ENCODE measurements at places on chromosomes 7 and 10.

DNA sequence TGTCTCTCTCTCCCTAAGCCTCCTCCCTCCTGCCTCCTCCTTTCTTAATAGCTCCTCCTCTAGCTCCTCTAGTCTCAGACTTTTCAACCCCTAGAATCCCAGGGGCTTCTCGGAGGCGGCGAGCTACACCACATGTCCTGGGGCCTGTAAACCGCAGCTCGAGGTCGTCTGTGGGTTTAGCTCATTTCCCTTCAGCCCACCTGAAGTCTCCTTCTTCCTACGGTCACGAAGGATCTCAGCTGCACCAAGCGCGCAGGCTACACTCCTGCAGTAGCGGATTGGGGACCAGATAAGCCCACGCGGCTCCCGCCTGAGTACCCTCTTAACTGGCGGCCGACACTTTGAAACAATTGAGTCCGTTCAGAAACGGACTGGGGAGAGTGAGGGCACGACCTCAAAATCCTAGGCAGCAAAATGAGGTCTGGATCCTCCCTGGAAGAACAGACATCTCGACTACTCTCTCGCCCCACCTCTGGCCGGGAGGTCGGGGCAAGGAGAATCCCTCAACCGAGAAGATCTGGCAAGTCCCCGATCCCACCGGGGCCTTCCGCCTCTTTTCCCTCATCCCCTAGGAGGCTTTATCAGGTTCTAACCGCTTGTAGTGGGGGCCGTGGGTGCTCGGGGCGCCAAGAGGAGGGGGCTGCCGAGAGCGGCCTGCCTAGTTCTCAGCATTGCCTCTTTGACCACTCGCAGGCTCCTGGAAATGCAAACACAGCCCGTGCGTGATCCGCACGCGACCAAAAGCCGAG lies 1.3 kb upstream of the SORCS3 start:
- no peak for DNase-seq

GRCh38 chr7:9874182-9874581 lies 1099.5 kb upstream of the PHF14 start:
- DNase-seq, result no peak

DNA sequence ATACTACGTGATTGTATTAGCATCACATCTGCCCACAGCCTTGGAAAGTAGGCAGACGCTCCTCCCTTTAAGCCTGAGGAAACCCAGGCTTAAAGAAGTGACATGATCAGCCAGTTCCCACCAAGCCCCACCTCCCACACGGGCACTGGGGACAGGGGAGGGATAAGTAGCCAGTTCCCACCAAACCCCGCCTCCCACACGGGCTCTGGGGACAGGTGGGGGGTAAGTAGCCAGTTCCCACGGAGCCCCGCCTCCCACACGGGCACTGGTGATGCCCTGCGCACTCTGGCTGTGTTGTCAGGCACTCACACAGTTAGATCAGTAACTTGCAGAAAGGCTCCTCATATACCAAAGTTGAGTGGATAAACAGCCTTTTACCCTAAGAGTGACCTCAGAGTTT lies 606.8 kb downstream of the PTPRN2 start:
- no peak for DNase-seq

DNA sequence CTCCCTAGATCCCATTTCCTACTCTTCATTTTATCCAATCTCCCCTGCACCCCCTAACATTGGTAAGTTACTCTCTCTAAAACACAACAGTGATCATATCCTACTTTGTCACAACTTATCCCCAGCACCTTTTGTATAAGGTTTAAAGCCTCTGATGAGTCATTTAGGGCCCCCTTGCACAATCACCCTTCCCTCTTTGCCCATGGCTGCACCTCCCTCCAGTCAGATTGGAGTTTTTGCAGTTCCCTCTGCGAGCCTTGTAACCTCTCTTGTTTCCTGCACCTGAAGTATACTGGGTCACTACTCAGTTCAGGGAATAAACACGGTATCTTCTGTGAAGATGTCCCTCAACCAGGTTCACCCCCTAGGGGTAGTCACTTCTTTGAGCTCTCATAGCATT lies 55.9 kb upstream of the ADRB1 start:
- no peak for DNase-seq

DNA sequence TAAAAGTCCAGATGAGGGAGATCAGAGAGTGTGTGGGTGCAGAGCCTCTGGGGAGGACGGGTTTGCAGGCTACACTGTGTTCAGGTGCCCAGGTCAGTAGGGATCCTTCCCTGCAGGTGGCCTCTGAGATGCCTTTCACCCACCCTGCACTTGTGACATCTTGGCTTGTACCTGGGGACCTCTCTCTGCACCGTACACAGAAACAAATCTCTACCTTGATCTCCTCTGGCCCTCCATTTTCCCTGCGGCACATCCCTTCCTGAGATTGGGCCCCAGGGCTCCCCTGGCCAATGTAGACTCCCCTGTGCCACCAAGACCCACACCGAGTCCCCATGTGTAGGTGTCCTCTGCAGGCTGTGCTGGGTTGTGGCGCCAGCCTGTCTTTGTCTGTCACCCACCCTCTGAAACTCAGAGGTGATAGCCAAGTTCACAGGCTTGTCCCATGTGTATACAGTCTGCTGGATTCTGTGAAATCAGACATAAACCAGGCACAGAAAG lies 140.6 kb downstream of the PTPN20 start:
- DNase-seq, result no peak

DNA sequence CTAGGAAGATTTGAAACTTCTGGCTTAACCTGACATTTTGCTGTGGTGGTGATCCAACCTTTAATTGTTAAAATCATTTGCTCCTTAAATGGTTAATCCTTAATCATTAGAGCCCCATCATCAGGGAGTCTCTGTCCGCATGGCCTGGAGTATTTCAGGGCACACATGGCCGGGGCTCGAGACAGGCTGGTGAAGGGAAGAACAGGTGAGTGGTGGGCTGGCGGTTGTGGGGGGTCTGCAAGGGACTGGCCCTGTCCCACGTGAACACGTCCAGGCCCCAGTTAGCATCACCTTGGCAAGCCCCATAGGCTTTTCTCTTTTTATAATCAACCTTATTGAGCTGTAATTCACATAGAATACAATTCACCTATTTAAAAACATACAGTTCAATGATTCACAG lies 109.5 kb downstream of the DNAJB6 start:
- no peak for DNase-seq

GRCh38 chr7:81560708-81561107 lies 209.1 kb downstream of the HGF start:
- DNase-seq, result no peak

DNA sequence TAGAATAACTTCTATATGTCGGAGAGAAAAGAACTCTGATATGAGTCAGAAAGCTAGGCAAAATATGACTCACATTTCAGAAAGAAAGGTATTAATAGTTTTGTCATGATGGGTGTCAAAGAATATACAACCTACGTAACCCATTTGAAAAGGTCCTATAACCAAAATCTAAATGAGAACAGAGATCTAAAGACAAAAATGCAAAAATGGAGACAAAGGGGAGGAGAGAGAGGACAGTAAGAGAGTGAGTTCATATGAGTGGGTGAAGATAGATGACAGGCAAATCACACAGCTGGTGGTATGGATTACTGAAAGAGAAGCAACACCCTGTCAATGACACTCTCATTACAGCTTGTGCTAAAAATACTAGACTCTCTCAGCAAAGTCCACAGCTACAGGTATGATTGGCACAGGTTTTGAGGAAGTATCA lies 25.6 kb downstream of the ANKMY2 start:
- DNase-seq, result no peak

- DNase-seq, result no peak
Observed at GRCh38 chr10:22651276-22651980, 63.0 kb downstream of the PIP4K2A start.

- no peak for DNase-seq
Observed at GRCh38 chr10:129838794-129839193, 125.3 kb downstream of the EBF3 start.

GRCh38 chr10:30556189-30556588 lies 73.4 kb downstream of the LYZL2 start:
- no peak for DNase-seq

- DNase-seq, result no peak
Observed at GRCh38 chr10:48491392-48492139, 113.3 kb downstream of the ARHGAP22 start.

GRCh38 chr10:129642427-129642826 lies 175.4 kb downstream of the MGMT start:
- DNase-seq, result no peak

GRCh38 chr10:380313-380940 lies 245.2 kb downstream of the ZMYND11 start:
- DNase-seq, result no peak

DNA sequence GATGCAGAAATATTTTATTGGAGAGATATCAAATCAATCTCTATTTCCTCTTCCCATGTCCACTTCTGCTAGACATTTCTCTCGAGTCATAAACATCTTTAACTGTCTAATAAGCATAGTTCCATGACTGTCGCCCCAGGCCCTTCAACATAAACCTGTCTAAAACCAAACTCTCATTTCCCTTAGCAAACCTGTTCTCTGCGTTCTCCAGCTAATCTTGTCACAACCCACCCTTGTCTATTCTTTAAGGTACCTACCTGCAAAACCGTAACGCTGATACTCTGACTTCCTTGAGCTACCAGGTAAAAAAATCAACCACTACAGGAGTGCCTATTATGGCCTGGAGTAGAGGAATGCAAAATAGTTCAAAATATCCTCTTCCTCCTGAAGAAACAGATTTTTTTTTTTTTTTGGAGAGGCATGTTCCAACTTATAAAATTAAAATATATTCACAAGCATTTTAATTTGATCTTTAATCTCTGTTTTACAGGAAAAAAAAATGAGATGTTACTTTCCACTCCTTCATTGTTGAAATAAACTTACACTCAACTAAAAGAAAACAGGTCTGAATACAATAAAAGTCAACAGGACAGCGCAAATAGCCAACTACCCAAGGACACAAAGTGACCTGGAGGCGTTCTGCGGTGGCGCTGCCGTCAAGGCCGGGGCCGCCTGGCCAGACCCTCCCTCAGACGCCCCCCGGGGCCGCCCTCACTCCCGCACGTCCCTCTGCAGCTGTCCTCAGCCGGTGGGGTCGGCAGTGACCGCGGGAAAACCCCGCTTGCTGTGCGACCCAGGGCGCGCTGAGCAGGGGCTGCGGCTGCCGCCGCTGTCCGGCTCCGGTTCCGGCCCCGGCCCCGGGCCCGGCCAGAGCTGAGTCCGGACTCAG lies 765 bp downstream of the SLC25A40 start:
- no peak for DNase-seq

DNA sequence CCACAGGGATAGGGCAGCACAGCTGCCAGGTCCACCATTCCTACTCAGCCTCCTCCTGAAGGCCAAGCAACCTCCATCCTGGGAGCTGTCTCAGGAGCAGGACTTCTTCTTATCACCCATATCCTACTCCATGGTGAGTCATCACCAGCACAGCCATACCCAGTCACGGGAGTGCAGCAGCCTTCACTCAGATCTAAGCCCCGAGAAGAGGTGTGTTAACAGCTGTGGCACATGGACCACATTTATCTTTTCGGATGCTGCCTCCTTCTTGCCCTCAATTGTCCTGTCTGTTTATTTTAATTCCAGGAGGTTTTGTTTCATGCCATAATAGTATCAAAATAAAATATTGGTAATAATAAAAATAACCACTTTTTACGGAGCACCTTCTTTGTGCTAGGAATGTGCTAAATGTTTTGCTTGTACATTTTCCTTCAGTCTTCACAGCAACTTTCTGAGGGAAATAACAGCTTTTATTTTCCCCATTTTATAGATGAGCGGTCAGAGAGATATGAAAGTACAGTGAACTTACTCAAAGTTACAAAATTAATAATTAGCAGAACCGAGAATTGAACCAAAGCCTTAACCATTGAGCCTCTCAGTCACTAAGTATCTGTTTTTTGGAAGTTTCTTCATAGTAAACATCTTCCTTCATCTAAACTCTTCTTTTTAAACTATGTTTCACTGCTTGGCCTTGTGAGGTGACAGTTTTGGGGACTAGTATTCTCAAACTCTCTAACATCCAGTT lies 2.5 kb upstream of the KEL start:
- DNase-seq, result no peak

DNA sequence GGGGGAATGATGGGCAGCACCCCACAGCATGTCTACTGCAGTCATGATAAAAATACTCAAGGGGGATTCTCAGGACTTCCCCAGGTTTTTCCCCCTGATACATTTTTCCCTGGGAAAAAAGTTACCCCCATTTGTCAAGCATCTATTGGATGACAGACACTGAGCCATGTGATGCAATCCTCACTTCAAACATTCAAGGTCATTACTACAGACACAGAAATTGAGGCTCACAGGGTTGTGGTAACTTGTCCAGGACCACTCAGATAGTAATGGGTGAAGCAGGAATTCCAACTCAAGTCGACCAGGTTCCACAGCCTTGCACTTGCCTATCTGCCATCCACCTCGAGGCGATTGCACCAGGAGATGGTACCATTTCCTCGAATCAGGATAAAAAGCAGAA lies 31.7 kb downstream of the PPP1R3C start:
- no peak for DNase-seq

GRCh38 chr7:70637726-70638125 lies 494.2 kb upstream of the GALNT17 start:
- no peak for DNase-seq

GRCh38 chr7:1779445-1779844 lies 109.4 kb downstream of the ELFN1 start:
- no peak for DNase-seq

- DNase-seq, result no peak
Observed at GRCh38 chr10:70561070-70561469, 41.5 kb downstream of the PRF1 start.

- no peak for DNase-seq
Observed at GRCh38 chr10:28845009-28845682, 167.8 kb downstream of the BAMBI start.

DNA sequence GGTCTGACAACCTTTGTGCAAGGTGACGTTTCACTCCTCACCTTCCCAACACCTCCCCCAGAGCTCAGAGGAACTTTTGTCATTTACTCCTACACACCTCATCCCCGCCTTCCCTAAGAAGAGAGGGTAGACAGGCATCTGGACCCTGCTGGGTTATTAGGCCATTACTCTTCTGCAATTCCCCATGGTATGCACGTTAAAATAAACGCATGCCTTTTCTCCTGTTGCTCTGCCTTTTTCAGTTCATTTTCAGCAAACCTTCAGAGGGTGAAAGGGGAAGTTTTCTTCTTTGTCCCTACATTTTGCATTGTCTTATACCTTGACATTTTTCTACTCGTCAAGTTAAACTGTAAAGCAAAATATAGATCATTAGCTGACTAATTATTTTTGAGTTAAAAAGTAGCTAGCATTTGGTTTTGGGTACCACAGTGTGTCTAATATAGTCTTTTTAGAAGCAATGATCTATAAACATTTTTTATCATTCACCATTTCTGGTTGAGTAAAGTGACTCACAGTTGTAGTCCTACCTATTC lies 10.5 kb upstream of the EDRF1 start:
- DNase-seq, result no peak

DNA sequence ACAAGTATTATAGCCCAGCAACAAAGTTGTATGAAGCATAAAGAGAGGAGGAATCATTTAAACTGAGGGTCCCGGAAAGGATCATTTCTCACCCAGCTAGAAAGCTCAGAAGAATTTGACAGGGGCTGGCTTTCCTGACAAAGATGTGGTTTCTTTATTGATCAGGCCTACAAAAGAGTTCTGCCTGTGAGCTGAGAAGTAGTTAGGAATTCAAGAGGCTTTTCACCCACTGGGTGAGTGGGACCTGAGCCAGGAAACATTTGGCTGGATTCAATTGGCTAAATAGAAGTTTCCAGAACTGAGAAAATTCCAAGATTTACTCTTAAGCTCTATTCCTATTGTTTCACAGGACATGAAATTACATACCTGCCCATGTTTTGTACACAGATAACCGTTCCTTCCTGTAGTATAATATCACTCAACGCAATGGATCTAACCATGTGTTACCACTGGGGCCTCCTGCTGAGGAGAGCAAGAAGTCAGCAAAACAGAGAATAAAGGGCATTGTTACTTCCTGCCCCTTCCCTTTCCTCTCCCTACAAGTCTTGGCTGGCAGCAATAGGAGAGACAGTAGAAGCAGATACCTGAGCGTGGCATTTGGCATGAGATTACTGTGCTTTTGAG lies 53.9 kb upstream of the PAPSS2 start:
- DNase-seq, result no peak
